NCI-H1092 (cell line): ENCODE measurements at places on chromosomes 3 and 15.
A peak's percentile ranks its signal among the peaks of the same experiment; 100 is the strongest.

GRCh38 chr3:177529071-177529550 is 331.8 kb upstream of the TBL1XR1 start:
- no peak for DNase-seq

DNA sequence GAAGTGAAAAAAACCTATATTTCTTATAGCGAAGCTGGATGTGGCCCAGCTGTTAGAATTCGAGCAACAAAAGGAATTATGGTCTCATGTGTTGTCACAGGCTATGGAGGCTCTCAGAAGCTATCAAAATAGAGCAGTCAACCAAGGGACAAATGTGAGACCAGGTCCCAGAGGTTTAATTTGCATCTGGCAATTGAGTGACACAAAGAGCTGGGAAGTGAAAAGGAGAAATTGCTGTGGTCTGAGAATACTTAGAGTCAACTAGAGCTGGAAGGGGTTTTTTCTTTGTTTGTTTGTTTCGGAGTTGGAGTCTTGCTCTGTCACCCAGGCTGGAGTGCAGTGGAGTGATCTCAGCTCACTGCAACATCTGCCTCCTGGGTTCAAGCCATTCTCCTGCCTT is 61.3 kb upstream of the SMAD3 start:
- DNase-seq = no peak

GRCh38 chr3:182596676-182597410 is 196.5 kb upstream of the ATP11B start:
- peak; percentile 58 for DNase-seq

- DNase-seq = no peak
Measured at GRCh38 chr3:58565621-58566397, 11.4 kb downstream of the FAM107A start.

GRCh38 chr15:35067496-35068347 is 17.4 kb downstream of the NANOGP8 start:
- DNase-seq = no peak

DNA sequence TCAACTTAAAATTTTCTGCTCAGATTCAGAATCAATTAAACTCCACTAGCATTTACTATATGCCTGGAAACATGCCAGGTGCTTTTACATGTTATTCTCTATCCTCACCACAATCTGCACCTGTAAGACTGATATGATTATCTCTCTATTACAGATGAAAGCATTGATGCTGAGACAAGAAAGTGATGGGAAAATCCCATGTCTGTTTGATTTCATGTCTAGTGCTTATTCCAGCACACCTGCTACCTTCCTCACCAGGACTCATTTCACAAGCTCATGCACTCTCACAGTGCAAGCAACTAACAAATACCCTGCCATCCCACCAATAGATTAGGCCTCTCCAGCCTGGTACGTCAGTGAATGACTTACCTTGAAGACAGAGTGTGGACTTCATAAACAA is 25.0 kb upstream of the BCL6 start:
- no peak for DNase-seq

DNA sequence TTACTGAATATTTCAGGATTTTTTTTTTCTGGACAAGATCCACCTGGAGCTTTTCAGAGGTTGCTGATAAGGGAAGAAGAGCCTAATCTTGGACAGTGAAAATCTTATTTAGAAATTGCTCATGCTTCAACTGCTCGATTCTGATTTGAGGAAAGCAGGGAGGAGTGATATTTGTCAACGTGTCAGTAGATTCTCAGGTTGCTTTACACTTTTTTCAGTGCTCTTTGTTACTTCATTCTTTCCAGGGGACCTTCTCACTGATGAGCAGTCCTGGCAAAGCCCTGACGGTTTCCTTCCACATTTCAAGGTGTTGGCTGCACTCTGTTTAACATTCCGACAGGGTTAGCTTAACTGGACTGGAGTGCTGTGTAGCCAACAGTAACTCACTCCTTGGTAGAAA is 24.1 kb upstream of the RARB start:
- no peak for DNase-seq

- no peak for DNase-seq
Measured at GRCh38 chr15:58297639-58298038, 134.2 kb upstream of the LIPC start.

- DNase-seq = no peak
Measured at GRCh38 chr3:178202194-178202593, 334.0 kb upstream of the KCNMB2 start.
